ENCODE measurements at places on chromosomes 1 and 21.

DNA sequence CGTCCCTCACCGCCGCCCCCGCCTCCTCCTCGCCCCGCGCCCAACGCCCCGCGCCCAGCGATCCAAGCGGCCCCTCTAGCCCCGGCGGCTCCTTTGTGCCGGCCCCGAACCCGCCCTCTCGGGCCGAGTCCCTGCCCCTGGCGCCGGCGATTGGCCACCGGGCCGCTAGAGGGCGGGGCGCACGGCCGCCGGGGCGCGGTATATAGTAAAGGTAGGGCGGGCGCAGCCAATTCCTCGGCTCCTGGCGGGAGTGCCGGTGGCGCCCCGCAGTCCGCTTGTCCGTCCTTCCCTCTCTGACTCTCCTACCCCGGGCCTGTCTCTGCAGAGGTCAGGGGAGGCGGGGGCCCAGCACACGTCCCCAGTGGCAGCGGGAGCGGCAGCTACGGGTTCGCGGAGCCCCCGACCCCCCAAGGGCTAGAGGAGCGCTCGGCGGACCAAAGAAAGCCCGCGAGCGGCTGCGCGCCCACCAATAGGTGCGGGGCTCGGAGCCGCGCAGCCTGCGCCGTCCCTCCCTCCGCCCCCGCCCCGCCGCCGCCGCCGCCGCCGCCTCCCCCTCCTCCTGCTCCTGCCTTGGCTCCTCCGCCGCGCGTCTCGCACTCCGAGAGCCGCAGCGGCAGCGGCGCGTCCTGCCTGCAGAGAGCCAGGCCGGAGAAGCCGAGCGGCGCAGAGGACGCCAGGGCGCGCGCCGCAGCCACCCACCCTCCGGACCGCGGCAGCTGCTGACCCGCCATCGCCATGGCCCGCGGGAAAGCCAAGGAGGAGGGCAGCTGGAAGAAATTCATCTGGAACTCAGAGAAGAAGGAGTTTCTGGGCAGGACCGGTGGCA is at the start of gene ATP1B1:
ATP1B1 (plus strand) TSS at position 596 of the 826 bp plus-strand sequence; CDS start at position 736, 140 bp downstream.
- peak; percentile 88 for DNase-seq

- peak; percentile 55 for DNase-seq
These were observed 120.6 kb downstream of the SPSB1 start for GRCh38 chr1:9413071-9413876.

DNA sequence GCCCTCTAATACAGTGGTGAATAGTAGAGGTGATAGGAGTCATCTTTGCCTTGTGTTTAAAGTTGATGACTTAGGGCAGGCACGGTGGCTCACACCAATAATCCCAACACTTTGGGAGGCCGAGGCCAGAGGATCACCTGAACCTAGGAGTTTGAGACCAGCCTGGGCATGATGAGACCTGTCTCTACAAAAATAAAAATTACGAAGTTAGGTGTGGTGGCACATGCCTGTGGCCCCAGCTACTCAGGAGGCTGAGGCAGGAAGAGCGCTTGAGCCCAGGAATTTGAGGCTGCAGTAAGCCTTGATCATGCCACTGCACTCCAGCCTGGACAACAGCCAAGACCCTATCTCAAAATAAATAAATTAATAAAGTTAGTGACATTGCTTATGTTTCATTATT is 26.6 kb downstream of the CAPZA1 start:
- no peak for DNase-seq

GRCh38 chr1:8281843-8282509 is 35.9 kb upstream of the SLC45A1 start:
- no peak for DNase-seq

DNA sequence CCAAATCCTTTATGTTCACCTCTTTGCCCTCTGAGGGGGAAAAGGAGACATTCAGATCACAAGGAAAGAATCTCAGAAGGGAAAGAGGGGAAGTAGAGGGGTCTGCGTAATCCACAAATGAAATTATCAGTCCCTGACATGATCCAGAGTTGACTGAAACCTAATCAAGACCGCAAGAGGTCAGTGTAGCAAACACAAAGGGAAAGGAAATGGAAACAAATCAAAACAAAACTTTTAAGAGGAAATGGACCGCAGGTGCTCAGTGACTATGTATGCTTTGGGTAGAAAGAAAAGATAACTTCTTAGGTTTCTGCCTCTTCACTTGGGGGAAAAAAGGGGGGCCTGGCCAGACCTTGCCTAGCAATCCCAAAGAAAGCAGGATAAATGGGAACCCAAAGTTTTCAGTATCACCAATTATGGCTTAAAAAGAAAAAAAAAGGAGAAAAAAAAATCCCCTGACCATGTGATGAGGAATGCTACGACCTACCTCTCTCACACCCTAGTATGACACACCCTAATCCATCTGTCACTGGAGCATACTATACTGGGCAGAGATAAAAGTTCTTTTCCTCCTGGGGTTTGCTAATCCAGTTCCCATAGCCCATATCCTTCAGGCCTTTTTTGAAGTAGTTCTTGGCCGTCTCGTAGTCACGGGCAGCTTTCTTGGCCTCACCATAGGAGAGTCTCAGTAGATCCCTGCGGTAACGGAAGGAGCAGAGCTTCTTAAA is 16.9 kb downstream of the CHRNB2 start:
- DNase-seq = no peak

GRCh38 chr1:9595968-9596340 is 7.2 kb downstream of the TMEM201 start:
- no peak for DNase-seq

Measured in NCI-H2171 treated with DMSO at 0.1 percent for 48 hours (cell line).